ENCODE measurements at places on chromosomes 7 and 10.
A peak's percentile ranks its signal among the peaks of the same experiment; 100 is the strongest.

- no peak for DNase-seq
Observed at GRCh38 chr10:57905861-57906260, 361.8 kb downstream of the IPMK start.

- DNase-seq: no peak
Observed at GRCh38 chr7:102856036-102856435, 56.8 kb upstream of the LRRC17 start.

- DNase-seq: no peak
Observed at GRCh38 chr10:110733218-110733952, 89.2 kb downstream of the RBM20 start.

- no peak for DNase-seq
Observed at GRCh38 chr10:45451407-45451806, 77.4 kb downstream of the ALOX5 start.

DNA sequence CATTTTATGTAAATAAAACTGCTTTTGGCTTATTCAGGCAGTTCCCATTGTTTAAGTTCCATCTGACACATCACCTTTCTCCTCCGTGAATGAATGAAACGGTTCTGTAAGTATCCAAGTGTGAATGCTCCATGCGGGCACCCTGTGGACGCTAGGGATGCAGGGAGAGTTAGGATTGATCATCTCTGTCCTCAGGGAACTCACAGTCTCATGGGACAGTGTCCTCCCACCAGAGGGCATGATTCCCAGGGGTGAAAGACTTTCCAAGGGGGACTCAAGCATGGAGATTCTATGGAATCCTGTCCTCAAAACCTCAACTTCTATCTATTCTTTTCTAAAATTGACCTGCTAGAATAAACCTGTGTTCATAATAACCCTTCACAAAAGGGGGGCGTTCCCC, 98.8 kb downstream of the HECW1 start:
- DNase-seq: no peak

- DNase-seq: no peak
Observed at GRCh38 chr10:60795465-60796202, 17.4 kb downstream of the CDK1 start.

DNA sequence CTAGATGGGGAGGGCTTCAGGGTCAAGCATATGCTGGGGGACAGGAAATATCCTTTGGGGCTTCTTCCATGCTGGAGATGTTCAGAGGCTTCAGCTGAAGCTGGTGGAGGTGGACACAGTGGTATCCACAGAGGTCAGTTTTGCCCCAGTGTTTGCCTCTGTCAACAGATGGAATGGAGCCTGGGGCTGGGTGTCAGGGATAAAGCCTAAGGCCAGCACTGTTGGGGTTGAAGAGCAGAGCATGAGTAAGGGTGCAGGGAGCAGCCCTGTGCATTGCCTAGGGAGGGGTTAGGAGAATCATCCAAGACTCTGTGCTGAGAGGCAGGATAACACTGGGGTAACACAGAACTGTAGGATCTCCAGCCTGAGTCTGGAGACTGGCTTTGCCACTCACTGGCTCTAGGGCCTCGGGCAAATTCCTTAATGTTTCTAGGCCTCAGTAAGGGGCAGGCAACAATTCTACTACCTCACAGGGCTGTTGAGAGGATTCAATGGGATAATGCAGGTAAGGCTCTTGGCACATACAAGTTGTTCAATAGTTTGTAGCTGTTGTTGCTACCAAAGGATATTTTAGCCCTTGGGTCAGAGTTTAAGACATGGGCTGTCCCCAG, 21.8 kb upstream of the MYL7 start:
- DNase-seq: no peak

DNA sequence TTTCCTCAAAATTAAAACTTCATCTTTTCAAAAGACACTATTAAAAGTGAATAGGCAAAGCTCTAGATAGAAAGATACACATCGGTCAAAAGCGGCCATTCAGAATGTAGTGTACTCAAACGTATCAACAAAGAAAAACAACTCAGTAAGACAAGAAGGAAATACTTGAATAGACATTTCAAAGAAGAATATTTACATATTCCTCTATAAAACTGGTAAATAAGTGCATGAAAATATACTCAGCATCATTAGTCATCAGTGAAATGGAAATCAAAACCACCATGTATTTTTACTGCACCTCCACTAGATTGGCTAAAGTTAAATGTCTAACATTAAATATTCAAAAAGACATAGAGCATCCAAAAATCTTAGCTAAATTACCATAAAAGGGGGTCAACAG, 551.1 kb upstream of the SORCS1 start:
- DNase-seq: no peak

GRCh38 chr10:86365346-86366032, 1.1 kb downstream of the GRID1 start:
- no peak for DNase-seq

DNA sequence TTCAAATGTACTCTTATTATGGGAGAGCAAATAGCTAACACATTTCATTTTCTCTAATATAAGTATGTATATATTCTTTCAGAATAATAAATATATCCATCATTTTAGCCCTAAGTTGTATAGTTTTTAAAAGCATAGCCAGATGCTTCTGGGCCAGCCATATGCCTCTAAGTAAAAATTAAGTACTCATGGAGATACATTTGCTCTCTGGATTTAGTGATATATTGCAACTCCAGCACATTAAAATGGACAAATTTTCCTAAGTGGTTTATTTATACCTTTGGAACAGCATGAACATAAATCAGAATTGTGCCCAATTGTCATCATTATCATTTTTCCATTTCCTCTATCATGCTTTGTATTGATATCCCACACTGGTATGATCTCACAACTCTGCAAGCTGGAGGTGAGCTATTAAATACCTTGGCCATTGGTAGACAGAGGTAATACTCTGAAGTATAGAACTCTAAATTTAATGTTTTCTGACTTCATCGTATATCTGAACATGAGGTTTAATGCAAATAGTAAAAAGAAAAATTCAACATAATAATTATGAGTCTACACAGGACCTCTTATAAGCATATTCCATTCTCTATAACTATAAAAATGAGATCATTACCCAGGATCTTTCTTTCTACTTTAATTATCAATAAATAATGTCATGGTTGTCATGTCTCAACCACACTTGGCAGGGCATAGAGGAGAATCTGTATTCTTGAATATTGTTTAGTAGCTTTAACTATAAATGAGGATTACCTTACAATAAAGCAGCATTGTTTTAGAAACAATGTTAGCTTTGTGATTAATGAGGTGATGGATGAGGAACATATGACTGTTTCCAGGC, 90.8 kb downstream of the AGMO start:
- DNase-seq: no peak

GRCh38 chr10:14500172-14500765, 169.5 kb upstream of the FRMD4A start:
- DNase-seq: no peak

GRCh38 chr7:80488406-80488805, 23.5 kb downstream of the GNAT3 start:
- no peak for DNase-seq

DNA sequence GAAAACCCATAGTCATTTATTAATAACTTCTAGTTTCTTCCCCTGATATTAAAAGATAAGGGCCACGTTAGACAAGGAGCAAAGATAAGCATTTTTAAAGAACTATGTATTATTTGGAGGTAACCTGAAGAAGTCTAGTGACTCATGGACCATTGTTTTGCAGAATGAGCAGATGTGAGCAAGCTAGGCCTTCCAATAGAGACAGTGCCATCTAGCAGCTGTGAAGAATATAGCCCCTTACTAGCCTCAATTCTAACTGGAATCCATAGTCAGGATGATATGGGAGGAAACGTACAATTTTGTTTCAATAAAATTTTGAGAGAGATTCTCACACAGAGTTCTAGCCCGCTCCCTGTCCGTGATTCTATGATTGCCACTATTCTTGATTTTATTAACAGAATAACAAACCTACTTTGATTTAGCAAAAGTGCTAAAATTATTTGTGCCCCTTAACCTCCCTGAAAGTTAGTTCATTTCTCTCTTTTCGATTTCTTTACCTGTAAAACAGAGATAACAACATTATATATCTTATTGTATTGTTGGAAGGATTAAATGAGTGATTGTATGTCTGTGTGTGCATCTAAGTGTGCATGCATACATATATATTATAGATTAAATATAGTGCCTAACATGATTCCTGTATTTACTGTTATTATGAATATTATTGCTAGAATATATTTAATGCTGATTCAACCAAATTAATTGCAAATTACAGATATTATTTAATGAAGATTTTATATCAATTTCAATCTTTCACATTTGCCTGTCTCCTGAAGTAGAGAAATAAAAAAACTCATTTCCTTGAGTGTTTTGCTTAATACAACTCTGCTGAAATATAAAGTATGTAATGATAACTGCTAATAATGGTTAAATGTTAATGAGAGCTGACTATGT, 22.7 kb downstream of the FAM237B start:
- DNase-seq: no peak

- no peak for DNase-seq
Observed at GRCh38 chr7:152313831-152314604, 121.8 kb downstream of the KMT2C start.

GRCh38 chr7:3233301-3233700, 67.8 kb upstream of the SDK1 start:
- no peak for DNase-seq

GRCh38 chr10:49662169-49662830, 17.2 kb upstream of the C10orf53 start:
- DNase-seq: no peak

GRCh38 chr10:47190301-47190700, 109.7 kb upstream of the GDF10 start:
- no peak for DNase-seq

- no peak for DNase-seq
Observed at GRCh38 chr10:59682986-59683937, 26.4 kb downstream of the SLC16A9 start.

GRCh38 chr10:70935631-70936030, 47.3 kb upstream of the PCBD1 start:
- no peak for DNase-seq

DNA sequence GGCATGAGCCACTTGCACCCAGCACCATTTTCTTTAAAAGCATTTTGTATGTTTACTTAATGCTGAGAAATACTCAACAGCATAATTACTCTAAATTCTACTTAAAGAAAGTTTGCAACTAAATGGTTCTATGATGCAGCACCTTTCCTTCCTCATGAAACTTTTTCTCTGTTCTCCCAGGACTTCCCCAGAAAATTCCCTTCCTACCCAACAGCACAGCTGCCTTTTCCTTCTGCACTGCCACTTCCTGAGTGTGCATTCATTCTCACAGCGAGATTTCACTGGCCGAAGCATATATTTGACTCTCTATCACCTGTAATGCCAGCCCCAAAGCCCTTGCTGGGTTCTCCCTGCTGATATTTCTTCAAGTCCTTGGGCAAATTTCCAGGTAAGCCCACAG, 41.5 kb upstream of the DGKI start:
- DNase-seq: no peak

DNA sequence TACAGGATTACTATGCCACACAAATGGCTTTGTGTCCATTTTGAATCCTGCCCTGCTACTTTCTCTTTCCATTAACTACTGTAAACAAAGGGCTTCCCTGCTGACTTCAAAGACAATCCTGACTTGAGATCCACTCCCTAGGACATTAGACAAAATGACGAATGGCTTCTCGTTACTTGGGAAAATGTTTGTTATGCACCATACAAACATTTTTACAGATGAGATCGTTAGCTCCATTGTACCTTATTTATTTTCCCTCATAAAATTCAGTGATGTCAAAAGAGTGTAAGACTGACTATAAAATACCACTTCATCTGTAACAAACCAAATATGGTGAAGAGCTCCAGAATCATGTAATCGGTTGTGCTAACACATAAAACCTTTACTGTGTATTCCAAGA, 121.8 kb downstream of the CD36 start:
- no peak for DNase-seq

DNA sequence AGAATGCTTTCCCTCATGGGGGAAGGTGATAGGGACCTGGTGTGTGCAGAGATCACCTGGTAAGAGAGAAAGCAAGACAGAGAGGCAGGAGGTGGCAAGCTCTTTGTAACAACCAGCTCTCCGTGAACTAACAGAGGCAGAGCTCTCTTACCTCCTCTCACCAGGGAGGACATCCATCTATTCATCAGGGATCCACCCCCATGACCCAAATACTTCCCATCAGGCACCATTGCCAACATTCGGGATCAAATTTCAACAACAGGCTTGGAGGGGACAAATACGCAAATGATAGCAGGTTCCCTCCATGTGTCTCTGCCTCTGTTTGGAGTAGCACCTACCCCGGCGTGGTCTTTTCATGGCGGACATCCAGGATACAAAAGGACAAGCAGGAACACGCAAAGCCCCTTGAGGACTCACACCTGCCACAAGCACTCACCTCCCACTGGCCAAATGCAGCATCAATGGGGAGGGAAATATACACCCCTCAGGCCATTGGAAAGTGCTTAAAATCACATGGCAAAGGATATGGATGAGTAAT, 431.2 kb upstream of the AUTS2 start:
- DNase-seq: no peak

- DNase-seq: no peak
Observed at GRCh38 chr10:119737823-119738222, 12.0 kb downstream of the INPP5F start.

DNA sequence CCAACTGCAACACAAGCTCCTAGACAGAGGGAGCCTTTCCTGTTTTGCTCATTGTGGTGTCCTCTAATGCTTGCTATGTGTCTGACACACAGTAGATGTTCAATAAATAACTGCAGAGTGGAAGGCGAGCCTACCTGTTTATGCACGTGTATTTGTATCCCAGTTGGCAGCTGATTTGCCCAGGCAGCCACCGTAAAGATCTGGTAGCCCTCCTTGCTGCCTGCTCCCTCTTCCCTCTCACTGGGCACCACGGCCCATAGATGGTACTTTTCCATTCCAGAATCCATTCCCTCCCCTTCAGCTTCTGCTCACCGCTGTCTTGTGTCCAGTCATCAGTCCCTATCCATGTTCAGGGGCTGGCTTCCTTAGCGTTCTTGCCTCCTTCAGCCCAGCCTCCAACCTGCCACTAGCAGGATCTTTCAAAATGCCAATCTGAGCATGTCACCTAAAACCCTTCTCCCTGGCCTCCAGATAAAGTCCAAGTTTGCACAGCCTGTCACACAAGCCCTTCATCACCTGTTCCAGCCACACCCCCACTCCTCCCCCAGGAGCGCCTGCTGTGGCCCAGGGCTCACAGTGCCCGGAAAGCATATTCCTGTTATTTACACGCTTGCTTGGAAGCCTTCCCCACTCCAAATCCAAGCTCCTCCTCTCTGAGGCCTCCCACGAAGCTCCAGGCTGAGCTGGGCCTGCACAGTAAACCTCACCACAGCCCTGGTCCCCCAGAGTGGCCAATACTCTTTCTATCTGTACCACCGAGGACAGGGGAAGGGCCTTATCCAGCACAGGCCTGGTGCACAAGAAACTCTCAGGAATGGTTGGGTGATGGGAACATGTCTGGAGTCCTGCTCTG, 21.0 kb downstream of the ZCCHC24 start:
- DNase-seq: no peak

- DNase-seq: peak; percentile 35
Observed at GRCh38 chr10:3887885-3888476, 103.0 kb upstream of the KLF6 start.

DNA sequence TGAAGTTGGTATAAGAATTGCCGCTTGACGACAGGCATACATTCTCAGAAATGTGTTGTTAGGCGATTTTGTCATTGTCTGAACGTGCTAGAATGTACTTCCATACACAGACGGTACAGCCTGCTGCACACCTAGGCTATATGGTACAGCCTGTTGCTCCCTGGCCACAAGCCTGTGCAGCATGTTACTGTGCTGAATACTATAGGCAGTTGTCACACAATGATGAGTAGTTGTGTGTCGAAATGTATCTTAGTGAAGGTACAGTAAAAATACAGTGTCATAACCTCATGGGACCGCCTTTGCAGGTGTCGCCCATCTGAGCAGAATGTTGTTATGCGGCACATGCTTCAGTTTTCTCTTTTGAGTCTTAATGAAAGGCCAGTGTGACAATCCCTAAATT, 66.5 kb downstream of the SHH start:
- DNase-seq: no peak

Measured in stimulated activated CD8-positive, alpha-beta memory T cell treated with anti-CD3 and anti-CD28 coated beads, Interleukin-15, amount 100 ng/mL, for 48 hours (primary cell).